Type B pancreatic cell (in vitro differentiated cells): ENCODE measurements at places on chromosomes 13 and 19. TPM values are rescaled to one million over a fixed set of nuclear protein-coding genes. Genes with fewer than 3 reads are reported as not detected.

GRCh38 chr13:47004540-47004939 lies 107.7 kb upstream of the HTR2A start:
- DNase-seq, result no peak
- H3K4me1 ChIP-seq, result no peaks in the 10 kb centered on the region
- H3K27me3 ChIP-seq, result peaks cover 6% of the 10 kb centered on the region
- H3K27ac ChIP-seq, result no peak overlapping the region
- no peaks in the 10 kb centered on the region for H3K36me3 ChIP-seq

- H3K4me1 ChIP-seq, result peaks cover 6% of the 10 kb centered on the region
- H3K36me3 ChIP-seq, result no peaks in the 10 kb centered on the region
- H3K4me3 ChIP-seq, result peak overlapping the region; percentile 15
- H3K27ac ChIP-seq, result peak overlapping the region; percentile 32
- no peaks in the 10 kb centered on the region for H3K27me3 ChIP-seq
These were observed 473 bp downstream of the TMIGD2 start for GRCh38 chr19:4301590-4302242.

DNA sequence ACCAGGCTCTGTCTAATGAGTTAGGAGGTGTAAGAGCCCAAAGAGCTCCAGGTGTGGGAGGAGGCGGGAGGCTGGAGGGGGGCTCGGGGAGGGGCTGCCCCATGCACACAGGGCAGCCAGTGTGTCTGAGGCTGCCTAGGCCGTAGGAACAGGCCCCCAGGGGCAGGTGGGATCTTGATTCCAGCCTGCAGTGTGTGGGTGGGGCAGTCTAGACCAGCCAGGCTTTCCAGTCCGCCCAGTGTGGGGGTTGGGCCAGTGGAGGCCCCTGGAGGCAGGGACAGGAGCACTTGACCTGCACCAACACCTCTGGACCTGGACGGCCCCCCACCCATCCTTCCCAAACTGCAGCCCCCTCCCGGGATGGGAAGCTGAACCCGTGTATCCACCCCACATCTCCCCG lies 5.4 kb upstream of the CAMSAP3 start:
- H3K4me3 ChIP-seq, result no peak overlapping the region
- no peak for DNase-seq

GRCh38 chr19:12769689-12770088 lies 5.7 kb downstream of the HOOK2 start:
- no peak overlapping the region for H3K4me3 ChIP-seq
- peak; percentile 74 for DNase-seq
- no peaks in the 10 kb centered on the region for H3K27me3 ChIP-seq
- H3K4me1 ChIP-seq, result peaks cover 6% of the 10 kb centered on the region

- no peak overlapping the region for H3K4me3 ChIP-seq
- H3K27me3 ChIP-seq, result no peaks in the 10 kb centered on the region
- peaks cover 3% of the 10 kb centered on the region for H3K36me3 ChIP-seq
- peaks cover 13% of the 10 kb centered on the region for H3K4me1 ChIP-seq
- H3K27ac ChIP-seq, result no peak overlapping the region
These were observed 22.5 kb upstream of the NDFIP2 start for GRCh38 chr13:79458436-79458835.

DNA sequence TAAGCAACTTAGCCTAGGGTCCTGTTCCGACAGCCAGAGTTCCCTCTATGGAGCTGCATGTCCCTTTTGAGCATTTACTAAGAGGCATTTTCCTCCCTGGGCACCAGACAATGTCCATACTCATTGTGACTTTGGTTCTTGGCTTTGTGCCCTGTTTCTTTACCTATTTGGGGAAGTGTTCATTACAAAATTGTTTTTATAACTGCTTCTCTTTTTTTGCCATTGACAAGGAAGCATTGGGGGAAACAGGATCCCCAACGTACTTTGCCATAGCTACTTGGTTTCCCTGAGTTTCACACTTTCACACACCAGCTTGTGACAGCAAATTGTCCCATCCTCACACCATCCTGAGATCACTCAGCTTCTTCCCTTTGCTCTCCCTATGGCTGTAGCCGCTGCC lies 81.1 kb upstream of the SIAH3 start:
- no peaks in the 10 kb centered on the region for H3K36me3 ChIP-seq
- peaks cover 44% of the 10 kb centered on the region for H3K27me3 ChIP-seq
- H3K4me1 ChIP-seq, result no peaks in the 10 kb centered on the region
- DNase-seq, result no peak

PRSS57 gene
- total RNA-seq, result not detected in 2 replicates

- DNase-seq, result no peak
- no peaks in the 10 kb centered on the region for H3K36me3 ChIP-seq
- no peak overlapping the region for H3K27ac ChIP-seq
- H3K27me3 ChIP-seq, result no peaks in the 10 kb centered on the region
- no peak overlapping the region for H3K4me3 ChIP-seq
These were observed 138.0 kb upstream of the IRS2 start for GRCh38 chr13:109924376-109924775.

DNA sequence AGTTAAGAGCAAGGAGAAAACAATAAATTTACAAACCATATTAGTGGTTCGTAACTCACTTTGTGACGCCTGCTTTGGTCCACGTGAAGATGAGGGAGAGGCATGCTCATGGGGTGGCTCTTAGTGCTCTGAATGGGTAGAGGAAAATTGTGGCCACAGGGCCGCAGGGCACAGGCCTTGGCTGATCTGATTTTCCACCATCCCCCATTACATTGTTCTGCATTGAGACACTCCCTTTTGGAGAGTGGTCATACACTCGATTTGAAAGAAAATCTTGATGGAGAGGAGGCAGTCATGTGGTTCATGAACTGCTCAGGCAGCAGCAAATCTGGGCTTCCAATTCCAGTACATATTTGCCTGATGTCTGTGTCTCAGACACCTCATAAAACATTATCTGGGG lies 815.2 kb downstream of the UQCRFS1 start:
- no peak for DNase-seq
- H3K36me3 ChIP-seq, result no peaks in the 10 kb centered on the region
- H3K27ac ChIP-seq, result no peak overlapping the region
- peaks cover 11% of the 10 kb centered on the region for H3K4me1 ChIP-seq
- peaks cover 24% of the 10 kb centered on the region for H3K27me3 ChIP-seq

DNA sequence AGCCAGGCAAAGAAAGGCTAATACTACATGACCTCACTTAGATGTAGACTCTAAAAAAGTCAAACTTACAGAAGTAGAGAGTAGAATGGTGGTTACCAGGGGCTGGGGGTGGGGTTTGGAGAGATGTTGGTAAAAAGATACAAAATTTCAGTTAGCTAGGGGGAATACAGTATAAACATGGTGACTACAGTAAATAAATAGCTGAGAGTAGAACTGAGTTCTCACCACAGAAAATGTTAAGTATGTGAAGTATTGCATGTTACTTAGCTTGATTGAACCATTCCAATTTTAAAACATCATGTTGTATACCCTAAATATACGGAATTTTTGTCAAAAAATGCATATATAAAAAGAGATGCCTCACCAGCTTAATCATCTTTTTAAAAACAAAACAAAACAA lies 67.5 kb upstream of the DOCK9 start:
- no peaks in the 10 kb centered on the region for H3K27me3 ChIP-seq
- H3K36me3 ChIP-seq, result no peaks in the 10 kb centered on the region
- H3K4me3 ChIP-seq, result no peak overlapping the region
- no peak for DNase-seq
- peaks cover 25% of the 10 kb centered on the region for H3K4me1 ChIP-seq

GRCh38 chr19:8697671-8698432 lies 743 bp downstream of the ACTL9 start:
- H3K36me3 ChIP-seq, result no peaks in the 10 kb centered on the region
- no peaks in the 10 kb centered on the region for H3K4me1 ChIP-seq
- no peak overlapping the region for H3K4me3 ChIP-seq
- DNase-seq, result peak; percentile 67
- H3K27me3 ChIP-seq, result peaks cover 12% of the 10 kb centered on the region

GRCh38 chr19:30564551-30565011 lies 192.4 kb downstream of the ZNF536 start:
- H3K27ac ChIP-seq, result no peak overlapping the region
- peaks cover 29% of the 10 kb centered on the region for H3K27me3 ChIP-seq
- H3K4me1 ChIP-seq, result peaks cover 27% of the 10 kb centered on the region
- no peaks in the 10 kb centered on the region for H3K36me3 ChIP-seq
- no peak overlapping the region for H3K4me3 ChIP-seq

DNA sequence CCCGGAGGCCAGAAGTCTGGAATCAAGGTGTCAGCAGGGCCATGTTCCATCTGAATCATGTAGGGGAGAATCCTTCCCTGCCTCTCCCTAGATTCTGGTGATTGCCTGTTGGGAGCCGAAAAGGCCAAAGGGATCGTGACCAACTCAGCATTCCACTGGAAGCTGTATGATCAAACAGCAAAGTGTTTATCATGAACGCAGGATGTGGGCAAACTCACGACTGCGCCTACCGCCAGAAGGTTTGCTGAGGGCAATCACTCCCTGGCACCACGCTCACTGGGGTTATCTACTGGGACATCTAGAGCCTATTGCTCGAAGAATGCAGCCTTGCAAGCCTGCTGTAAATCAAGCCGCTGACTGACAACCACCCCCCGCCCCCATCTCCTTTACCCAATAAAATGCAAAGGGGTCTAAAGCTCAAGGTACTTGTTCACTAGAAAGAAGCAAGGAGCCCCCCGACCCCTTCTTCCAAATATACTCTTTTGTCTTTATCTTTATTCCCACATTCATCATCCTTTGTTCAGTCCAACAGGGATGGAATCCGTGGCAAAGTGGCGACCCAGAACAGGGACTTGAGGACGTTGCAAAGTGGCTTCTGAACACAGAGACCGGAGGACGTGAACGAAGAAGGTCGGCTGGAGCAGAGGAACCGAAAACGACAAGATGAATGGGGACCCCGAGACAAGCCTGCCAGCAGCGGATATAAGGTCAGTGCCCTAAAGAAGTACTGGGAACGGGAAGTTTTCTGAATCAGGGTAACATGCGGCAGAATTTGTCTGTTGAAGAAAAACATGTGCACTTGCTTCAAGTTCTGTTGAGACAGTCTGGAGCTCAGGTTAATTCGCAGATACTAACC lies 16.8 kb downstream of the CLEC4M start:
- no peak for DNase-seq
- no peaks in the 10 kb centered on the region for H3K36me3 ChIP-seq
- H3K4me3 ChIP-seq, result no peak overlapping the region
- no peak overlapping the region for H3K27ac ChIP-seq
- H3K4me1 ChIP-seq, result no peaks in the 10 kb centered on the region

DNA sequence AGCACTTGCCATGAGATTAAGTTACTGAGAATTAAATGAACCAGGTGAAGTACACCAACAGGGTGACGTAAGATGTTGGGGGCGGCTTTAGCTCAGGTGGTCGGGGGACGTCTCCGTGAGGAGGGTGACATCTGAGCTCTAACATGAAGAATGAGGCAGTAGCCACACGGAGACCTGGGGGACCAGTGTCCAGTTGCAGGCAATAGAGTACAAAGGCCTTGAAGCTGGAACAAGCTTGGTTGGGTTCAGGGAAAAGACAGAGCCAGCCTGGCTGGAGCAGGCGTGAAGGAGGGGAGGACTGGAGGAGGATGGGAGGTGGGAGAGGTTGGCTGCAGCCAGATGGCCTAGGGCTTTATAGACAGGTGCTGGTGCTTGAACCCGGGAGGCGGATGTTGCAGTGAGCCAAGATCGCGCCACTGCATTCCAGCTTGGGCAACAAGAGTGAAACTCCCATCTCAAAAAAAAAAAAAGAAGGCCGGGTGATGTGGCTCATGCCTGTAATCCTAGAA lies 1.6 kb downstream of the SPINT2 start:
- H3K4me1 ChIP-seq, result peaks cover 54% of the 10 kb centered on the region
- H3K27me3 ChIP-seq, result peaks cover 6% of the 10 kb centered on the region
- peaks cover 3% of the 10 kb centered on the region for H3K36me3 ChIP-seq
